ENCODE measurements at places on chromosomes 7 and 10. TPM values are rescaled to one million over a fixed set of nuclear protein-coding genes. Genes with fewer than 3 reads are reported as not detected.

GRCh38 chr10:110355141-110355831 lies 50.6 kb upstream of the SMNDC1 start:
- DNase-seq, result no peak

Gene CCDC172
- polyA plus RNA-seq, result not detected

DNA sequence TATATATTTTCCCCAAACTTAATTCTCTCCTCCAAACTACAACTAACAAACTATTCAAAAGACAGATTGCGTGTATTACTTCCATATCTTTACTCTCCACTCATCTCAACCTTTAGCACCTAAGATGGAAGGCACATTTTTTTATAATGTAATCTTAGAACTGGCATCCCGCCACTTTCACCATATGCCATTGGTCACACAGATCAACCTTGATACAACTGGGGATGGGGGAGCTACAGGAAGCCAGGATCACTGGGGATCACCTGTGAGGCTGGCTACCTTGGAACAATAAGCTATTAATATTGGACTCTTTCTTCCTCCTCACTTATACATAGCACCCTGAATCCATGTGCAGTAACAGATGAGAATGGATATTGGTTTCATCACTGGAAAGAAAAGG lies 469.6 kb upstream of the LRRN3 start:
- no peak for DNase-seq

Gene EBLN1
- not detected for polyA plus RNA-seq

DNA sequence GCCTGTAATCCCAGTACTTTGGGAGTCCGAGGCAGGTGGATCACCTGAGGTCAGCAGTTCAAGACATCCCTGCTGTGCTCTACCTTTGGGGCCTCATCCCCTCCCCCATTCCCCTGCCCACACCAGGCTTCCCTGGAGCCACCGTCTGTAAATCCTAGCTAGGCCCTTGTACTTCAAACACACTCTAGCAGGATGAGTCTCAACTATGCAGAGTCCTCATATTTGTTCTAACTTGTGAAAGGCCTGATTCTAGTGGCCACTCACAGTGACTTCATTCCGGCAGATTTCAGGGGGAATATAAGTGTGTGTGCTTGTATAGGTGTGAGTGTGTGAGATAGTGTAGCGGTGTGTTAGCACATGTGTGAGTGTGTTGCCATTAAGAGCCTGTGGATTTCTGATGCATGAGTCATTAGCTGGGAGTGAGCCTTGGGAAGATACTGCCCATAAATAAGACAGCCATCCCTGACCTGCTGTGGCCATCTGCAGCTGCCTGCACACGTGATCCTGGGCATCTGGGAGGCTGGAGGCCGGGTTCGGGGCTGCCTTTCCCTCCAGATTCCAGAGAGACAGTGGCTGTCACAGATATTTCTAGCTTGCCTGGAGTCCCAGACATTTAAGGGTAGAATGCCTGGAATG lies 1.7 kb upstream of the NEURL1 start:
- DNase-seq, result no peak

DNA sequence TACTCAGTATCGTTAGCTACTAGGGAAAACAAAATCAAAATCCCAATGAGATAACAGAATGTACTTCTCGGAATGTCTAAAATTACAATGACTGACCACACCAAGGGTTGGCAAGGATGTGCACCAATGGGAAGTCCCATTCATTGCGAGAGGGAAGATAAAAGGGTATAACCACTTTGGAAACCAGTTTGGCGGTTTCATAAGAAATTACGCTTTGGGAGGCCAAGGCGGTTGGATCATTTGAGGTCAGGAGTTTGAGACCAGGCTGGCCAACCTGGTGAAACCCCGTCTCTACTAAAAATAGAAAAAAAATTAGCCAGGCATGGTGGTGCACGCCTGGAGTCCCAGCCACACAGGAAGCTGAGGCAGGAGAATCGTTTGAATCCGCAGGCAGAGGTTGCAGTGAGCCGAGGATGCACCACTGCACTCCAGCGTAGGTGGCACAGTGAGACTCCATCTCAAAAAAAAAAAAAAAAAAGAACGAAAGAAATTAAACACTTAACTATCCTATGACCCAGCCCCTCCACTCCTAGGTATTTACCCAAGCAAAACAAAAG lies 7.6 kb downstream of the HACD1 start:
- DNase-seq, result no peak

Gene NODAL
- polyA plus RNA-seq, result 0.49 TPM

Gene PRTFDC1
- polyA plus RNA-seq, result 67.0 TPM

Gene EVX1
- polyA plus RNA-seq, result not detected

Gene LRIT1
- polyA plus RNA-seq, result not detected

Gene HABP2
- polyA plus RNA-seq, result 0.69 TPM

GRCh38 chr7:40674316-40674715 lies 539.5 kb downstream of the SUGCT start:
- DNase-seq, result no peak

Gene SEMA3C
- polyA plus RNA-seq, result 126 TPM

GRCh38 chr10:119352042-119352441 lies 144.7 kb downstream of the GRK5 start:
- no peak for DNase-seq

Gene GSDME
- polyA plus RNA-seq, result 11.7 TPM

Gene SUN3
- not detected for polyA plus RNA-seq

- no peak for DNase-seq
Observed at GRCh38 chr10:62453274-62453673, 79.1 kb downstream of the ZNF365 start.

DNA sequence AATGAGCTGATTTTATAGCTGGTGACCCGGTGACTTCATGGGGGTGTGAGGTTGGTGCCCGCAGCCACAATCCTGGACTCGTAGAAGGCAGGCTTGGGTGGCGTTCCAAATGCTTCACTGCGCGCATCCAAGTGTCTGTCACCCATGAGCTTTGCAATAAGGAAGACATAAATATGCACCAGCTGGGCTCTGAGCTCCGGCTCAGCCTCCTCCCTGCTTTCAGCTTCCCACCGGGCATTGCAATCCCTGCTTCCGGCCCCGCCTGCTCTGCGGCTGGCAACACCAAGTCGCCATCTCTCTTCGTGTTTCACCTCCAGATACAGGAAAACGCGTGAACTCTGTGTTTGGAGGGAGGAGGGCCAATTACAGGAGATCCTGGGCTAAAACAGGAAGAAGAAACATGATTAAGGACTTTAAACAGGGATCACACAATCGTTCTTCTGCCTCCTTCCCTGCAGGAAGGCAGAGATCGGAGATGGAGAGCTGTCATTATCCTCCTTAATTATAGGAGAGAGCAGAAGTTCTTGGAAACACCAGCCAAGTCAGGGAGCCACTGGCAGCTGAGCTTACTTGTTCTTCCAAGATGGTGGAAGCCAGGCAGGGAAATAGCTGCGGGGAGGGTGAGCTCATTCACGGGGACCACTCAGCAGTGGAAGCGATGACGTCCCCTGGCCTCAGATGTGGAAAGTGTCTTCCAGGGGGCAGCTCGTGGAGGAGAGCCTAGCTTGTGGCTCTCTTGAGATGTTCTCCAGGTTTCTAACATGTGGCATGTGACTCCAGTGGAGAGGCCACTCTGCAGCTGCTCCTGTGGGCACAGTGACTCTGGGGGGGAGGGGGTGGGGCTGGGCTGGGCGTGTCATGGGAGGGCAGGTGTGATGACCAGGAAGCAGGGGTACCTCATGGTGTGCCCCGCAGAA lies 134.9 kb downstream of the CAMK1D start:
- no peak for DNase-seq

DNA sequence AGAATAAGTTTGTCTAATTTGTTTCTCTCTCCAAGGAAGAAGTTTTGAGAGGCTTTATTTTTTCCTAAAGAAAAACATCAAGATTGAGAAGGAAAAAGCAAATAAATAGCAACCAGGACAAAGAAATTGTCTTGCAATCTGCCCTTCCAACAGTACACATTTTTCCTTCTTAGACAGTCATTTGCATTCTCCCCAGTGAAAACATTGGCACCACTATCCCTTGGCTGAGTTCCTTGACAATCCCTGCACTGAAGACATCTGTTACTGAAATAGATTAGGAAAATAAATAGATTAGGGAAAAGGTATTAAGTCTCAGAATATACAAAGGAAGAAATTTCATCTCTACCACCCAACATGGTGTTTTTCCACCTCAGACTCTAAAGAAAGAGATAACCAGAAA lies 12.2 kb upstream of the TMEM243 start:
- DNase-seq, result no peak

DNA sequence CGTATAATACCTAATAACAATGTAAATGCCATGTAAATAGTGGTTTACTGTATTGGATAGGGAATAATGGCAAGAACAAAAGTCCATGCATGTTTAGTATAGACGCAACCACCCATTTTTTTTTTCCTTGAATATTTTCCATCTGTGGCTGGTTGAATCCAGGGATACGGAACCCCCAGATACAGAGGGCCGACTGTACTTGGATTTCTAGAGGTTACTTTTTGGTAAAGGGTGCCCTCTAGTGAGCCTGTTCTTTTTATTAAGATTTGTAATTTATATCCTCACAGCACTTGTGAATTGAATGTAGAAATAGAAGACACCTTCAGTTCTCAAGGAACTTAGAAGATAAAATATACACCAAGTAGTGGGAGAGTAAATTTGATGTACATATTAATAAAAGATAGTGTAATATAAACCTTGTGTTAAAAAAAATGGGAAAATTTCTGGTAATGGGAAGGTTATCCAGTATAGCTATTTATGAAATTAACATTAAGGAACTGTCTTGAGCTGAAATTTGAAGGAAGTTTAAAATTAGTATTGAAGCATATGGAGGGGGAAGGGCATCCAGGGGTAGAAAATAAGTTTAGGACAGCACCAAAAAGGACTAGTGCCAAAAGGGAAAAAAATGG lies 32.0 kb downstream of the EXOC6 start:
- DNase-seq, result peak; percentile 35

- no peak for DNase-seq
Observed at GRCh38 chr10:28263136-28263857, 39.6 kb downstream of the MPP7 start.

DNA sequence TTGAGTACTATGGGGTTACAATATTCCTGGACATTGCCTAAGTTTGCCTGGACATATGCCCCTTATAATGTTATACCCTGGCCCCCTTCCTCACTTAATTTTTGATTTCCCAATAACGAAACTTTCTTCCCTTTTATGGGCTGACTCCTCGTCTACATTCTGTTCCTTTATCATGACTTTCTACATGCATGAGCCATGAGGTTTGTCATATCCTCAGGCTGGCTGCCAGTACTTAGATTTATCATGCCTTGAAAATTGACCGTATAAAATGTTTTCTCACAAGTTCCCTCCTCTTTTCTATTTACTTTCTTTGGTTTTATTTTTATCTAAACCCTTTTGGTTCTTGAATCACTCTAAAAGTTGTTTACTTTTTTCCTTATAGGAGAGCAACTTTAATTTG lies 4.7 kb downstream of the DNAH11 start:
- DNase-seq, result no peak

DNA sequence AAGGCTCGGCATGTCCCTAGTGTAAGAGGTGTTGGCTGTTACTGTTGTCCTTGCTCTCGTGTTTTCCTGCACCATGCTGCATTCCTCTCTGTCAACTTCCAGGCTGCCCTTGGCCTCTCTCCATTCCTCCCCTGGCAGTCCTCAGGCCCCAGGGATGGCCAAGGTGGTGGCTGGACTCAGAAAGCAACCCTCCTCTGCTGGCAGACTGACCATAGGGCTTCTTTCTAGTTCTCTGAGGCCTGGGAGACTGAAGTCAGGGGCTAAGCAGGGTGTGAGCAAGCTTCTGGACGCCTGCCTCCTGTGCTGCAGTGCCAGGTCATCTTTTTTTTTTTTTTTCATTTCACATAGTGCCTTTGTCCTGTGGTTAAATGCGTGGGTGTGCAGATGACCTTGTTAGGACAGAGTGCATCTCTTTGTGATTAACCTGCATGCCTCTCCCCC lies 72.0 kb downstream of the GOLGA7B start:
- DNase-seq, result no peak

Gene IRF5
- 2.5 TPM for polyA plus RNA-seq

DNA sequence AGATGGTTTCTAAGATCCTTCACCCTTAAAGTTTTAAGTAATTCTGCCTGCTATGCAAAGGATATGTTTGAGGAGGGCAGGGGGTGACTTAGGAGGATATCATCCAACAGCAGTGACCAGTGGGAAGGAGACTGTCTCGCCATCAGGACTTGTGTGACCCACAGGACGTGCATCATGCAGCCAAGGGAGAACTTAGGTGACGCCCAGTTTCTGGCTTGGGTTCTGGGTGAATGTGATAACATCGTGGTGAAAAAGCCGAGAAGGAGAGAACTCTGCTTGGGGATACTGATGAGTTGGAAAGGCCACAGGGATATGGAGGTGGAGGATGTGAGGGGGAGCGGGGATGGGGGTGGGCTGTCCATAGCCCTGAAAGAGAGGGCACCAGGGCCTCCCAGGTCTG lies 3.8 kb downstream of the WIPI2 start:
- DNase-seq, result no peak

- DNase-seq, result no peak
Observed at GRCh38 chr10:49212076-49212475, 23.9 kb upstream of the TMEM273 start.

DNA sequence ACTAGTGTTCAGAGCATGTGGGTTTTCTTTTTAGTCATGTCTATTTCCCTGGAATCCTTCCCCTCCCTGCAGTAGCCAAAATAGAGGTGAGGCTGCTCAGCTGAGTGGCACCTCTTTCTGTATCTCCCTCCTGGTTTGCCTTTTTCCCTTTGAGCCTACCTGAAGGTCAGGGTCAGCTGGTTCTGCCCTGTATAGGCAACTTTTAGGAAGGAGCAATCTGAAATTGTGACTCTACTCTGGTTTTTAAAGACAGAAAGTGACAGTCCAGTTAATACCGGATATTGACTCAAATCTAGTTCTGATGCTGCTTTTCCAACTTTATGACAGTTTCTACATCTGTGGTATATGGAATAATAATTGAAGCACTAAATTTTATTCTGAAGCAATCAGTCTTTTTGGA lies 26.0 kb downstream of the CCM2 start:
- DNase-seq, result no peak

GRCh38 chr10:88218362-88218761 lies 354.9 kb downstream of the PTEN start:
- DNase-seq, result no peak

DNA sequence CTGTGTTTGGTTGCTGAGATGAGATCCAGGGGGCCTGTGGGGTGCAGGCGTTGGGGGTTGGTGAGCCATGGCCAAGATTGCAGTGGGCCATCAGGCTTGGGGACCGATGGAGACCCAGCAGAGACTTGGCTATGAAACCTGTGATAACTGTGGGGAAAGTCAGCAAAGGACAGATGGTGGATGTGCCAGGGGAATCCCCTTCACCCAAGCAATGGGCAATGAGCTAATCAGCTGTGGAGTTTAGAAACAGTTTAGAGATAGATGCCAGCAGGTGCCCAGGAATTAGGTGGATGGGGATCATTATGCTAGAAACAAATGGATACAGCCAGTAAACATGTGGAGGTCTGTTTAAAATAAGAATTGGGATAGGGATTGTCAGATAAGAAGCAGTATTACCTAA lies 151.4 kb upstream of the FERD3L start:
- no peak for DNase-seq

All from right lung (tissue), 10 donors.